ENCODE measurements at places on chromosomes 11 and 22.

DNA sequence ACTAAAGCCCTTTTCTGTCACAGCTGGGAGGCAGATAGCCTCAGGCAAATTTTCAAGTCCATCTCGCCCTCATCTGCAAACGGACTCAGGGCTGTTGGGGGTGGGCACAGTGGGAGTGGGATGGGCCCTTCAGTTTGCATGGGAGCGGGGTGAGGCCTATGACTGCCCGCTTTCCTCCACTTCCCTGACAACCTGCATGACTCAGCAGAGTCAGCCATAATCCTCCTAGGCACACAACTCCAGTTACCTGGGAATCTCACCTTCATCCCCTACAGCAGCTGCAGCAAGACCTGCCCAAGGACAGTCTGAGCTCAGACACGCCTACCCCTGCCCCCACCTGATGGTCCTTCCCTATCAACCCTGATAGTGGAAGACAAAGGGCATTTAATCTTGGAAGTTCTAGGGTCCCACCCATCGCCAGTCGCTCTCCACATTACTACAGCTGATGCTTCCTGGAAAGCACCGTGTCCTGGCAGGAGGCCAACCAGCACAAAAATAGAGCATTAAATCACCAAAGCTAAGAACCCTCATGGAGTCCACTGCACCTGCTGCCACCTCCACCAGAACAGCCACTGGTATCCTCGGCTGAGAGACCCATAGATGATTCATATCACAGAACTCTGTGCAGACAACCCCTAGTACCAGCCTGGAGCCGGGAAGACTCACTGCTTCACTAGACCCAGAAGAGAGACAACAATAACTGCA is 319.3 kb downstream of the DCDC1 start:
- no peak for DNase-seq

GRCh38 chr11:21567645-21568290 is 625.1 kb upstream of the ANO5 start:
- DNase-seq, result no peak

DNA sequence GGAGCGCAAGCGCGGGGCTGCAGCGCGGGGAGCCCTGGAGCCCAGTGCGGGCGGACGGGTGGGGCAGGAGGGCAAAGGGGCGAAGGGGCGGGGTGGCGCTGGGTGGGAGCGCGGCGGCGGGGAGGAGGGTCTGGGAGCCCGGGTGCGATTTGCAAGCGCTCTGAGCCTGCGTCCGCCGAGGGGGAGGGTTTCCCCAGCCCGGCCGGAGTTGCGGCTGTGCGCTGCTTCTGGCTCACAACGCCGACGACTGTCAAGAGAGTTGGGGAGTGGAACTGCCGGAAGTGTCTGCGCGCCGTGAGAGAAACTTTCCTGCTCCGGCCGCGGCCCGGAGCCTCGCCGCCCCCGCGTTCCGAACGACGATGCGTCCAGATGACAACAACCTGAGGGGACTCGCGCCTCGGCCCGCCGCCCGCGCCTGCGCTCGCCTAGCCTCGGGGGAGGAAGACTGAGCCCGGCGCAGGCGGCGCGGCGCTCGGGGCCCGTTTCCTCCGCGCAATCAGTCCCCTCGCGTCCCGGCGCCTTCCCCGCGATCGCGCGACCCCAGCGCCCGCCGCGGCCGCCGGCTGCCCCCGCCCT is at the start of gene ARHGAP42:
TSS of gene ARHGAP42 (plus strand) at position 235 of the 576 bp plus-strand sequence. CDS start 391 bp downstream, outside the sequence.
- no peak for DNase-seq

GRCh38 chr22:33261699-33262098 is 203.5 kb upstream of the SYN3 start:
- no peak for DNase-seq

DNA sequence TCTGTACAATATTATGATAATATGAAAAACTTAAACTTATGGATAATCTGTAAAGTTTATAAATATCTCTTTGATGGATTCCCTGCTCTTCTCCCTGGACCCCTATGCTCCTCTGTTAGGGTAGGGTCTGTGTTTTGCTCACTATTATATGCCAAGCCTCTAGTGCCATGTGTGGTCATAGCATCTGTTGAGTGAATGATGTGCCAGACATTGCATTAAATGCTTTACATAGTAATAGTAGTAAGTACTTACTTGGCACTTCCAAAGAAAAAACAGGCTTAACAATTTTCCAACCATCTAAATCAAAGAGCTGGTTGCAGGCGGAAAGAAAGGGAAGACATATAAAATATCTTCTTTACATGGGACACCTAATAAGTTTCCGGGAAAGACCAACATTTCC is 46.8 kb downstream of the LGR4 start:
- DNase-seq, result no peak

- DNase-seq, result peak; percentile 32
Observed at GRCh38 chr11:9231848-9232177, 33.3 kb downstream of the DENND5A start.

DNA sequence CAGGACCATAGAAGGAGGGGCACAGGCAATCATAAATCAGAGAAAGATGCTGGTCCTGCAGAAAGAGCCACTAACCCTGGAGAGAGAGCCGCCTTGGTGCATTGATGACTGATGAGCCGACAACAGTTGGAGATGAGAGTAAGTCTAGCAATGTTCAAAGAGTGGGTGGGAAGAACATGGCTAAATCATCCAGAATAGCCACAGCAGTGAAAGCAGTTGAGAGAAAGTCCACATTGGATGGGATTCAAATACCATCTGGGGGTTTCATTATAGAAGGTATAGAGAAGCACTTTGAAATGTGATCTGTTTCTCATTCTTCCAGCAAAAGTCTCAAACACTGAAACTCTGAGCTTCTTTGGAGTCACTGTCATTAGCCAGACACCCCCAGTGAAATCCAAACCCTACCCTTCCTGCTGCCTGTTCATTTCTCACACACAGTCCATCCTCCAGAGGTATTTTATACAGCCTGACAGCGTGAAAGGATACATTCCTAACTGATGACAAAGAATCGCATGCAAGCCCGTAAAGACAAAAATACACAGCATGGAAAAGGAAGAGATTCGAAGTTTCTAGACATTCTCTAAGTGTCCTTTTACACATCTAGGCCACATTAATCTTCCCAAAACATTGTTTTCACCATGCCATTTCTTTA is 303.1 kb upstream of the MPPED2 start:
- DNase-seq, result no peak

GRCh38 chr11:101914341-101914737 is 471 bp upstream of the CEP126 start:
- peak; percentile 40 for DNase-seq

- DNase-seq, result peak; percentile 28
Observed at GRCh38 chr11:7892840-7893254, 38.2 kb downstream of the OR10A6 start.

- no peak for DNase-seq
Observed at GRCh38 chr11:20015529-20016427, 144.5 kb downstream of the DBX1 start.

DNA sequence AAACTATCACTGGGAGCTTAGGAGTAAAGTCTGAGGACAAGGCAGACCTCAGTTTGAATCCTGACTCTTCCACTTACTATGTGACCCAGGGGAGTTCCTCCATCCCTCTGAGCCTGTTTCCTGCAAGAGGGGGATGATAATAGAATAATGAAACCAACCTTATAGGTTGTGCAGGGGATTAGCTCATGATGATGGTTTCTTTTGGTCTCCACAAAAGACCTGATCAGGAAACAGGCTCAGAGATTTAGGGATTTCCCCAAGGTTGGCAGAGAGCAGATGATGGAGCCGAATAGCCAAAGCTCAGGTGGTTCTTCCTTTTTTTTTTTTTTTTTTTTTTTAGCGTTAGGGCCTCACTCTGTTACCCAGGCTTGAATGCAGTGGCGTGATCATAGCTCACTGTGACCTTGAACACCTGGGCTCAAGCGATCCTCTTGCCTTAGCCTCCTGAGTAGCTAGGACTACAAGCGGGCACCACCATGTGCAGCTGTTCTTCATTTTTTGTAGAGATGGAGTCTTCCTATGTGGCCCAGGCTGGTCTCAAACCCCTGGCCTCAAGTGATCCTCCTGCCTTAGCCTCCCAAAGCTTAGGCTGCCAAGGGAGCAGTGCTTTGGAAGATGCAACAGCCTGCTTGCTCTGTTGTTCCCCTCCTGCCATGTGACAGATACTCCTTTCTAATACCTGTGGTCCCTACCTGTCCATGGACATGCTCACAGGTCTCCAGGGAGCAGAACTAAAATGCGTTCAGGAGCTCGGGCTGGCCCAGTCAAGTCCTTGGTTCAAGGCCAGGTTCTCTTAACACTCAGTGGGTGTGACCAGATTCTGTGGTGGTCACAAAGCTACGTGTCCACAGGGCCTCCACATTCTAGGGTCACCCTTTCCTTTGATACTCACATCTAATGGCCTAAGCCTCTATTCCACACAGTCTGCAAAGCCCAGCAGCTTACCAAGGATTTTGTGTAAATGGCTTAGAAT is 22.3 kb downstream of the PATZ1 start:
- DNase-seq, result no peak

- DNase-seq, result peak; percentile 94
Observed at GRCh38 chr11:85685820-85686459, at the start of gene CCDC89. TSS of gene CCDC89 (minus strand) at chr11:85686195. CDS start at chr11:85686130, 65 bp downstream.

GRCh38 chr11:123973816-123974215 is 3.8 kb downstream of the OR10S1 start:
- DNase-seq, result peak; percentile 17

GRCh38 chr11:60786811-60787567 is 1.9 kb downstream of the MS4A10 start:
- DNase-seq, result peak; percentile 43

DNA sequence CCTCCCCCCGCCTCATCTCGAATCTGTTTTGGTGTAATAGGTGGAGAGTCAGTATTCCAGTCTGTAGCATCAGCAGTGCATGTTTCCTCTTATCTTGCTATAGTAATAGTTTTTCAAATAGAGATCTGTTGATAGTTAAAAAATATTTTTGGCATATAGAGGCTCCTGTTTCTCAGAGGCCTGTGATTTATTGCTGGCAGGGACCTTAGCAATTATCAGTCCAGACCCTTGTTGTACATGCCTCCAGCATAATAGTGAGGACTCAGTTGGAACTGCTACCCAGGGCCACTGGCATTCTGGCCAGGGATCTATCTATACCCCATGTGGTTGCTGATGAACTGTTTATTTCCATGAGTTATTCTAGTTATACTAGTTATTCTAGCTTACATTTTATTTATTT is 52.6 kb downstream of the SPECC1L start:
- no peak for DNase-seq

DNA sequence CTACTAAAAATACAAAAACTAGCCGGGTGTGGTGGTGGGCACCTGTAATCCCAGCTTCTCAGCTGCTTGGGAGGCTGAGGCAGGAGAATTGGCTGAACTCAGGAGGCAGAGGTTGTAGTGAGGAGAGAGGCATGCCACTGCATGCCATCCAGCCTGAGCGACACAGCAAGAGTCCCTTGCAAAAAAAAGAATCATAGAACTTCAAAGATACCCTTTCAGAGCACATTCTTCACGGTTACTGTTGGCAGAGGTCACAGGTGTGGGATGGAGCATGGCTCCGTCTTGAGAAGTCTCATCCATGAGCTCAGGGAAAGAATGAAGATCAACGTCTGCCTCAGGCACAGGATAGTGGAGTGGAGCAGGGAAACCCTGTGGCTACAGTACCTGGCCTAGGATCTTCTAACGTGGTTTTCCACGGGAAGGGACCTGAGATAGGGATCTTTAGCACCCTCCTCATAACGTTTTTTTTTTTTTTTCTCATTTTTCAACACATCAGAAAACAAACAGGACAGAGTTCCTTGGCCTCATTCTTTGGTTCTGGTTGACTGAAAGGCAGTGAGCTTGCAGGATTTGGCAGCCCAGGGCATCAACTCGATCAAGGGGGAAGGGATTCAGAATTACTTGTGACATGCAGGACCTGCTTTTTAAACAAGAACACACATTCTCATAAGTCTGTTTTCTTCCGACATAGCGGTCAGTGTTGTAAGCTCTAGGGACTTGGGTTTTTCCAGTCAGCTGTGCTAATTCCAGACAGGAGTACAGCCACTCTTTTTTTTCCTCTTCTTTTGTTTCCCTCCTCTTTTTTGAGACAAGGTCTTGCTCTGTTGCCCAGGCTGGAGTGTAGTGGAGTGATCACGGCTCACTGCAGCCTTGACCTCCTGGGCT is 22.8 kb downstream of the F2 start:
- DNase-seq, result no peak

- DNase-seq, result no peak
Observed at GRCh38 chr11:43943372-43943930, 1.0 kb downstream of the C11orf96 start.

- no peak for DNase-seq
Observed at GRCh38 chr11:9060700-9061111, 30.7 kb downstream of the SCUBE2 start.

DNA sequence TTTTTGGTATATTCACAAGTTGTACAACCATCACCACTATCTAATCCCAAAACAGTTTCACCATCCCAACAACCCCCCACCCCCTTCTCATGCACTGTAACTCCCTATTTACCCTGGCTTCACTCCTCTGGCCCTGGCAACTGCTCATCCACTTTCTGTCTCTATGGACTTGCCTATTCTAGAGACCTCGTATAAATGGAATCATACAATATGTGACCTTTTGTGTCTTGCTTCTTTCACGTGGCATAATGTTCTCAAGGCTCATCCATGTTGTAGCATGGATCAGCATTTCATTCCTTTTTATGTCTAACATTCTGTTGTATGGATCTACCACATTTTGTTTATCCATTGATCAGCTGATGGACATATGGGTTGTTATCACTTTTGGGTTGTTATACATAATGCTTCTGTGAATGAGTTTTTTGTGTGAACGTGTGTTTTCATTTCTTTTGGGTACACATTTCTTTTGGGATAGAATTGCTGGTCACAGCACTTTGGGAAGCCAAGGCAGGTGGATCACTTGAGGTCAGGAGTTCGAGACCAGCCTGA is 46.1 kb downstream of the GDPD5 start:
- no peak for DNase-seq

DNA sequence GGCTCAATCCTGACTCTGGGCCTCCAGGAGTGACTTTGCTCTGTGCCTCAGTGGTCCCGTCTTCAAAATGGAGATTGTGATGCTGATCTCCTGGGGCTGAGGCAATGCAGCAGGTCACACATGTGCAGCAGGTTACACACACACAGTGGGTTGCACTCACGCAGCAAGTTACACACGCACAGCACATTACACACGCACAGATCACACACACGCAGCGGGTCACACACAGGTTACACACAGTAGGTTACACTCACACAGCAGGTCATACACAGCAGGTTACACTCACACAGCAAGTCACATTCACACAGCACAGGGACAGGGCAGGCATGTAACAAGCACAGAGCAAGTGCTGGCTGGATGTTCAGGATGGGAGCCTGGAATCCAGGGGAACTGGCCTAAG is 11.3 kb downstream of the C11orf24 start:
- no peak for DNase-seq

DNA sequence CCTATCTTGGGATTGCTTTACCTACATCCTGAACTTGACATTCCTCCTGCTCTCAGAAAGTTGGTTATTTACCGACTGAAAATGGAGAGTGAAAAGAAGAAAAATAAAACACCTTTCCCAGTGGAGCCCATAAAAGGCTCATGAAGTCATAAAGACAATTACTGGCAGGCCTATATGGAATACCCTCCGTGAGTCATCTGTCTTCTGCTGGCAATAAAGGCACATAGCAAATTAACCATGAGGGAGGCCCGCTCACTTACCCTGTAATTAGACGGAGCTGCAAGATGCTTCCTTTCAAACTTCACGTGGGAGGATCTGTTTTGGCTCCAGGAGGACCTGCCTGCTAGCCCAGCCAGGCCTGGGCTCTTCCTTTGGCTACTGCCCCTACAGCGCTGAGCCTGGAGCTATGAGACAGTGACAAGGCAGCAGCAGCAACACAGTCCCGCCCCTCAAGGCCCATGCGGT is 540.4 kb downstream of the BUD13 start:
- no peak for DNase-seq
